ENCODE measurements at places on chromosomes 6 and 20.

DNA sequence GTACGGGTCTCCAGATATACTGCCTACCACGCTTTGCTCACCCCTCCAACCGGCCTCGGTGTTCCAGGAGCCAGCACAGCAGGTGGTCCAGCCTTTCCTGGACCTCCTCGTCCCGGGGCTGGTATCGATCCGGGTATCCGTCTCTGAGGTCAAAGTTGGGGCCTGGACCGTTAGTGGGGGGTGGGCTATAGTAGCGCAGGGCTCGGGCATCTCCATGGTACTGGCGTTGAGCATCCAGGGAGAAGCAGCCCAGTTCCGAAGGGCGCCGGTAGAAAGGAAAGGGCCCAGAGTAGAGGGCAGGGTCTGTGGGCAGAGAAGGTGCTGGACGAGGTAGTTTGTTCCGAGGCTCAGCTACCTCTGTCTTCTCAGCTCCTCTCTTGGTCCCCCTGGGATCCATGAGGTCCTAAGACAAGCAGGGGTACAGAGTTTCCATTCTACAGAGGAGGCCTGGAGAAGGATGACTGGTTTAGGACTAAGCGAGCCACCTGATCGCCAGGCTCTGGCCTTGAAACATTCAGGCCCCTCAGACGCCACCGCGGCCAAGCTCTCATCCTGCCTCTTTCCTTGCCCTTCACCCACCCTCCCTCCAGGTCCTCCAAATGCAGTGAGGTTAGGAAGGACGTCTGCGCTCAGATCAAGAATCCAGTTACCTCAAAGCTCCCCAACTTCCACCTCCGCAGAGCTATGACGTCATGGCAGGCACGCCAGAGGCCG lies 502 bp downstream of the DXO start:
- no peak for DNase-seq

DNA sequence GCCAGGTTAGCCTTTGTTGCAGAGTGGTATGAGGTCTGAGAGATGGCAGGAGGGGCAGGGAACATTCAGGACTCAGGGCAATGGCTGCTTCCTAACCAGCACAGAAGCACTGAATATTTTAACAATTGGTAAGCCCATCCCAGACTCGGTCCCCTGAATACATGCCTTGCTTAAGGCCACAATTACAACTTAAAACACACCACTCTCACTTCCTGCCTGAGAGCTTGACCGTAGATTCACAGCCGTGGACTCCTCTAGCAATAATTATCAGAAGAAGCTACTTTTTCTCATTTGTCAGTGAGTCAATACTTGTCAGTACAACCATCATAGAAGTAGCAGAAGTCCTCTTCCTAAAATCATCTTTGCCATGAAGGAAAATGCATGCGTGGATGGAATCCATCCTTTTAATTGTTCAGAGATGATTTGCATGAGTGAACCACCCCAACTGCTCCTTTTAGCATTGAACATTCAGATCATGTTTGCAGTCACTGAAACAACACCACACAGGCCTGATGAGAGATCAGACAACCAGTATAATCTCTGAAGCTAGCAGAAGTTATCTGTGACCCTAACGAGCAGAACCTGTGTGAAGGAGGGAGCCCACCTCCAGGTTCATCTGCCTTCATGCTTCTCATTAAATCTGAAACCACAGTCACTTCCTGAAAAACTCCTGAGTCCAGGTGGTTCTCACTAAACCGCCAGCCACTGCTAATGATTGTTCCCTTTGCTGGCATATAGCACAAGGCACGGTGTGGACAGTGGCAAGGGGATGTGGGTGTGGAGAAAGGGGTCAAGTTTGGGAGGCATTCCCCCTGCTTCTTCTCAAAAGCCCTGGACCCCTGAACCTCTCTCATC lies 333.9 kb upstream of the CNR1 start:
- DNase-seq, result no peak

- no peak for DNase-seq
Observed at GRCh38 chr6:29559524-29560287, at the start of gene UBD. Gene UBD, minus strand, starts transcription at chr6:29559732. Its CDS starts 31 bp downstream, at chr6:29559701.

GRCh38 chr6:159148641-159149040 lies 20.6 kb upstream of the FNDC1 start:
- DNase-seq, result no peak

GRCh38 chr6:46130666-46131065 lies 877 bp downstream of the ENPP4 start:
- DNase-seq, result no peak

GRCh38 chr20:1357921-1358671 lies 29.2 kb upstream of the SDCBP2 start:
- no peak for DNase-seq

DNA sequence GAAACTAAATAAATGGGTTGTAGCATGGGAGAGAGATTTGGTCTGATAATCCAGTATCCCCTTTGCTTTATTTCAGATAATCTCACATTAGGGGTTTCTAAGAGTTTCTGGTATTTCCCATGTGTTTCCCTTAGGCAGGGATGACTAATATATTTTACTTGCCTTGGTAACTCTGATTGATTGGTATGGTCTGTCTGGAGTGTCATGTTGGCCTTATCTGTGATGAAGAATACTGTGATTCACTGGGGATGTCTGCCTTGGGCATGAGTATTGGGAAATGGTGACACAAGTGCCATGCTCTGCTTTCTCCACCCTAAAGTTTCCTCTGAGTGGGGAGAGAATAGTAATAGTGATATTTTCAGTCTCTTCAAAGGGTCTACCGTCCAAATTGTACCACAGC lies 10.1 kb downstream of the SLC22A2 start:
- no peak for DNase-seq

- no peak for DNase-seq
Observed at GRCh38 chr6:41672816-41673703, 34.8 kb downstream of the MDFI start.

DNA sequence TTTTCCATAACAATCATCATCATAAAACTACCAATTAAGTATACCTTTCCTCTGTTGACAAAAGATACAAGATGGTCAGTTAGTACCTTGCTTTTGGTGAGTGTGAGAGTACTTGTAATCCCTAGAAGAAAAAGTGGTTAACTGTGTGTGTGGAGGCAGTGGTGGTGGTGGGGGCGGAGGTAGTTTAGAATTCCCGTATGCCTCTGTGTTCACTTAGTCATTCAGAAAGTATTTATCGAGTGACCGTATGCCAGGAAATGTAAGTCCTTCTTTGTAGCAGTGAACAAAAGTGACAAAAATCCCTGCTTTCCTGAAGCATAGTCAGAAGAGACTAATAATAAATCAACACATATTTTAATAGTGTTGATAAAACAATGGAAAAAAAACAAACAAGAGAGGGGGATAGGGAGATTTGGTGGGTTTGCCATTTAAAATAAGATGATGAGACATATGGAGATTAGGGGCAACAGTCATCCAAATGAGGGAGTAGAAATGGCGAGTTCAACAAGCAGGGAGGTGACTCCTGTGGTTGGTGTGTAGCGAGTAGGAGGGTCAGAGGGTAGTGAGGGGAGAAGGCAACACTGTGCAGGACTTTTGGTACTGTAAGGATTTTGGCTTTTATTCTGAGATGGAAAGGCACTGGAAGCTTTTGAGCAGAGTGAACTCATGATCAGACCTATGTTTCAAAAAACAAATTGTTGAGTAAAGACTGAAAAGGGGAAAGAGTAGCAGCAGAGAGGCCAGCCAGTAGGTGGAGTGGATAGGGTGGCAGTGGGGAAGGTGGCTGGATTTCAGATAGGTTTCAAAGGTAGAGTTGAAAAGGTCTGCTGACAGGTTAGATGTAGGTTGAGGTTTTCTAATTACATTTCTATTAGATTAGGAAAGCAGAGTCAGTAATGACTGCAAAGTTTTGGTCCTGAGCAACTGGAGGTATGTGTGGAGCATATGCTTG lies 40.3 kb upstream of the SIM1 start:
- DNase-seq, result no peak

DNA sequence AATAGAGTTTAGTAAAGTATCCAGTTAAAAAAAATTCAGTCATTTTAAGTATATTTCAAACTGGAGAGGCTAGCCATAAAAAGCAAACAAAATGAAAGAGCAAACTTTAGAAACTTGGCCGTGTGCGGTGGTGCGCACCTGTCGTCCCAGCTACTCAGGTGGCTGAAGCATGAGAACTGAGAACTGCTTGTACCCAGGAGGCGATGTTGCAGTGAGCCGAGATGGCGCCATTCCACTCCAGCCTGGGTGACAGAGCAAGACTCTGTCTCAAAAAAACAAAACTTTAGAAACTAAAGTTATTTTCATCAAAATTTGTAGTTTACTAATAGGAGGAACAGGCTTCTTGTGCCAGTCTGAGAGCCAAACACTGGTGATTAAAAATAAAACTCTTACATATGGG lies 100.2 kb upstream of the POPDC3 start:
- no peak for DNase-seq

Data from vagina (tissue), 2 donors.